ENCODE measurements at places on chromosomes 12 and 14.

DNA sequence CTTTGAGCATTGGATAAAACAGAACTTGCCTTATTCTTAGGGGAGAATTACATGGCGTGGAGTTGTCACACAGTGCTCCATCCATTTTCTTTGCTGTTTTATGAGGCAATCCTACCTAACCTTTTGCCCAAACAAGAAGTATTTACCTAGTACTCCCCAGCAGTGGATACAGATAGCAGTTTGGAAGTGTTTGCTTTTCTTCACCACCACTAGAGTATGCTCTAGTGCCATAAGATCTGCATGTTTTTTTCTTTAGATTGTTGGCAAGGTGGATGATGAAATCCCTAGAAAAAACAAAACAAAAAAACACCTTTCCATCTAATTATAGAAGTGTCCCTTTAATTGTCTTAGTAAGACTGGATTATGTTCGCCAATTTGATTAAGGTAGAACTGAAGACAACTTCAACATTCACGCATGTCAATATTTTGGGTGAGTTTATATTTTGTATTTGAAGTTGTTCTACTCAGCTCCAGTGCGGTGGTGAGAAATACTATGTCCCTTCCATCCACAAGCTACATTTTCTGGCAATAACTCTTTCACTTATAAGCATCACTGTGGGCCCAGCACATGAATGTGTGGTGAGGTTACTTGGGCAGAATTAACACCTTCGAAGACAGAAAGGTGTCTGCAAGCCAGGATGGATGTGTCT, 23.6 kb upstream of the TMEM260 start:
- peak; percentile 76 for DNase-seq

DNA sequence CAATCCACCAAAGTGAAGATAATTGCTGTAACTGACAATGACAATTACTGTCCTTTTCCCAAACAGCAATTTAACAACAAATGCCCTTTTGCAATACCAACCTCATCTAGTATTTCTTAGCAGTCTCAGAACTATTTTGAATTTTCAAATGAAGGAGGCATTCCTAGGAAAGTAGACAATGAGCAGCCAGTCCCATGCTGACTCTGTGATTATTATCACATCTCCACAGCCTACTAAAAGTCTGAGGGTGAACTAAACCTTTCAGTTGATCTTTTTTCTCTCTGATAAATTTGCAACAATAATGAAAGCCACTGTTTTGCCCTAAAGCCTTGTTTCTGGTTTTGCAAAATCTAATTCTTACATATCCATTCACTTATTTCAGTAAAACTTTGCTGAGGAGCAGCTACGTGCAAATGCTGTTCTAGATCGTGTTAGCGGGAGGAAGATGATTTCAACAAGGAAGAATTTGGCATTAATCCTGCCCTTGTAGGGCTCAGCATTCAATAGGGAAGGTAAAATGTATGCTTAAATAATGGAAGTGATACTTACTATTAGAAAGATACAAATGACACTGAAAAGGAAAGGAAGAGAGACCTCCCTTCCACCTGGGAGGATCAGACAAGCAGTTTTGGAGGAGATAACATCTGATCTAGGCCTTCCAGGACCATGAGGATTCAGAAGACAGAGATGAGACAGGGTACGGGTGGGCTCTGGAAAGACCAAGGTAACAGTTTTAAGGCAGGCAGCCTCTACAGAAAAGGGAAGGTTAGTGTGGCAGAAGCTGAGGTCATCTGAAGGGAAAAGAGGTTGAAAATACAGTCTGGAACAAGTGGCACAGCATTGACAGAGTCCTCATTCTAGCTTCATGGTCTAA, 47.4 kb downstream of the SLC38A1 start:
- no peak for DNase-seq

GRCh38 chr12:115407036-115407435, 723.1 kb upstream of the TBX3 start:
- peak; percentile 9 for DNase-seq

DNA sequence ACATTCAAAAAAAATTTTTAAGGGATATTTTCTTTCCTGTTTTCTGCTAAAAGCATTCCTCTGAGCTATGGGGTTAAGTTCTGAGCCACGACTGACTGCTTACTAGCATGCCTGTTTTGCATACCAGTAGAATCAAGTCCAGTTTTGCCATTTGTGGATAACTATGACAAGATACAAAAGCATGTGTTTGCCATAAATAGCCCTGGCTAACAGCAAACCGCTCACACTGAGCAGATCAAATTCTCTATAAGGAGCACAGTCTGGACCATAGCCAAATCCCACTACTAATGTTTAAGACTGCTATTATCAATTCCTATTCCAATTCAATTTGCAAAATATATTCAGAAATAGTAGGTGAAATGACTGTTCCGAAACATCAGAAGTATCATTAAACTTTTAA, 3.2 kb downstream of the CFL2 start:
- peak; percentile 6 for DNase-seq

GRCh38 chr14:75881994-75882393, 99.8 kb downstream of the TGFB3 start:
- no peak for DNase-seq

DNA sequence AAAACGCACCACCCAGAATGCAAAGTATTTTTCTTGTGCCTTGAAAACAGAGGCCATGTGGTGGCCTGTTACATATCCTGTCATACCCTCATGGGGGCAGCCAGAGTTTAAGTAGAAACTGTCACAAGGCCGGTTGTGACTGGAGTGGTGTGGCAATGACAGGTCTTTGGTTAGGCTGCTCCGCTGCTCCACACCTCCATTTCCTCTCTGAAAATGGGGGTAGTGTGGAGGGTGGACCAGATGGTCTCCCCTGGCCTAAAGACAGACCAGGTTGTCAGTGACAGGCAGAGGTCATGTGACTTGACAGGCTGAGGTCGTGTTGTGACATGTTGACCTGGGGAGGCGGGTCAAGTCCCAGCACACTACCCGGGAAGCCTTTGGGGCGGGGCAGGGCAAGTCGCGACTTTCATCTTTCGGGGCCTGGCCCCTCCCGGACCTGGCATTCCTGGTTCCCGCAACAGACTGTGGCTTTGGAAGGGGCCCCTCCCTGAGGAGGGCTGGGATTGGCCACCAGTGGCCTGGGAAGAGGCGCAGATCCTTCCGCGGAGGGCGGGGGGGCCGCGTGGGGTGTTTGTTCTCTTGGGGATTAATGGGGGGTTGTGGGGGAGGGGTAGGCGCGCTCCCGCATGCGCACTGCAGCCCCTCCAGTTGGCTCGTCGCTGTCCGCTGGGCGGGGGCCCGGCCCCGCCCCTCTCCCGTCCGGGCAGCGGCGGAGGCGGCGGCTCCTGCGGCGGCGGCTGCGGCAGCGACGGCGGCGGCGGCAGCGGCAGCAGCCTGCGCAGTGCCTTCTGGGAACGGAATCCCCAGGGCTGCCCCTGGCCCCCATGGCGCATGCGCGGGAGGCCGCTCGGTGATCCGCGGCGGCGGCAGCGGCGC, at the start of gene MBD6:
MBD6 (plus strand) TSS at position 814 of the 876 bp plus-strand sequence. CDS start 1,480 bp downstream, outside the sequence.
- peak; percentile 72 for DNase-seq

DNA sequence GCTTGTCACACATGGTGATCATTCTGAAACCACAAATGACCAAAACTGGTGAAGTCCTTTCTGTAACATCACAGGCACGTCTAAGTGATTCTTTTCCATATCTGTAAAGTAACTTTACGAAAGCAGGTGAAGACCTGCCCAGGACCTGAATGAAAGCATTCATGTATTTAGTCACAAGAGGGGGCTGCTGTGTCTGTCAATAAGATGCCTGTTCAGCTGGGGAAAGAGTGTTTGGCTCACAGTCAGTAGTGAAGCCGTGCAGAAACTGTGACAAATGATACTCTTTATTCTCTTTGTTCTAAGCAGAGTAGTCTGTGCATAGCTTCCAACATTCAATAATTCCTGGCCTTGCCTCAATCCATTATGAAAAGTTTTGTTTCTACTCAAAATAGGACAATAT, 373.5 kb upstream of the OR4E1 start:
- DNase-seq = no peak

DNA sequence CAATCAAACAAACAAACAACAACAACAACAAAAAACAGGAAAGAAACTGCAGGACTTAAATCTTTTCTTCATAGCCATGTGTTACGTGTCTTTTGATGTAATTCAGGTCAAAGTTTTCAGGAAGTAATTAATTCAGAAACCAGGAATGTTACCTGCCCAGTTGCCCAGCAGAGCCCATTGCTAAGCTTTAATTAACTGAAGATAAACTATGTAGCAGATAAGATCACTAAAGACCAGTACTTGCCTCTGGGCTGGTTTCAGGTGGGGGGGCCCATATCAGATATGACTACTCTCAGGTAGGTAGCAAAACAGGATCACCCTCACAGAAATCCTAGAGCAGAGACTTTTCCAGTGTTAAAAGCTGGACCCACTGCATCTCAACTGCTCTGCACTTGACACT, 69.2 kb downstream of the LIN7A start:
- no peak for DNase-seq

- no peak for DNase-seq
Observed at GRCh38 chr12:91902860-91903683, 242.6 kb downstream of the BTG1 start.

DNA sequence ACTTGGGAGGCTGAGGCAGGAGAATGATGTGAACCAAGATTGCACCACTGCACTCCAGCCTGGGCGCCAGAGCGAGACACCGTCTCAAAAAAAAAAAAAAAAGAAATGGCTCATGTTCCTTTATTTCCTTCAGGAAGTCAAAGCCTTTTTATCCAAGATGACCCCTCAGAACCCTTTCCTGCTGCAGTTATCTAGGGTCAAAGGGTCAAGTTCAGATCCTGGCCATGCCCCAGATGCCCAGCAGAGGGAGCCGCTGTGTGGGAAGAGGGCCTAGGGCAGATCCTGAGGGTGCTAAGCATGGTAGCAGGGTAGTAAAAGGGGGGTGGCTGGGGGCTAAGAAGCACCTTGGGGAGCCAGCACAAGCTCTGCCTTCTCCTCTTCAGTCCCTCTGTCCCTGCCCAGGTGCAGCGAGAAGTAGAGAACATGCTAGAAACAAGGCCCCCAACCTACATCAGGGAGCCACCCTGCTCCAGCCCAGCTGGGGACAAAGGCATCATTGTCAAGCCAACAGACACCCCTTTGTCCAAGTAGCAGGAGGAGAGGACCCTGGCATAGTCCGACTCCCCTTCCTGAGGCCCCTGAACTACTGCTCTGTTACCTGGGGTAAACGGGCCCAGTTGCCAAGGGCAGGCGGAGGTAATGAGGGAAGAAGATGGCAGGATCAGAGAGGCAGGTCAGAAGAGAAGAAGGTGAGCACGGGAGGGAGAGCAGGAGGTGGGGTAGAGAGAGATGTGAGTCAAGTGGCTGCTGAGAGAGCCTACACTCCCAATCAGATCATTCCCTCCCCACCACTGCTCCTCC, 6.5 kb downstream of the NFE2 start:
- DNase-seq = peak; percentile 50

DNA sequence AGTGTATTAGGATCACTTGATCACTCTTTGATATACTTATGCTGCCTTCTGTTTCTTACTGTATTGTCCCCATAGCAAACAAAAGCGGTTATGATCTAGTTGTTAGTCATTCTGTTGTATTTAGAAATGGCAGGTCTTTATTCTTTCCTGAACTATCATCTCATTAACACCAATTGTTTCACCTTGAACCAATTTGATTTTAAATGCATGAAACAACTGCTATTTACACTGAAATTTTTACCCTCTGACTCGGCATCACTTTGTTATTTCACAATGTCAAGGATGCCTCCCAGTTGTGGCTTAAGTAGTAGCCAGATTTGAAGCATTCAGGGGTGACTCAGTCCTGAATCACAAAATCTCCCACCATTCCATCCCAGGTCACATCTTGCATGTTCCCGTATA, 303.5 kb downstream of the EGLN3 start:
- DNase-seq = no peak

DNA sequence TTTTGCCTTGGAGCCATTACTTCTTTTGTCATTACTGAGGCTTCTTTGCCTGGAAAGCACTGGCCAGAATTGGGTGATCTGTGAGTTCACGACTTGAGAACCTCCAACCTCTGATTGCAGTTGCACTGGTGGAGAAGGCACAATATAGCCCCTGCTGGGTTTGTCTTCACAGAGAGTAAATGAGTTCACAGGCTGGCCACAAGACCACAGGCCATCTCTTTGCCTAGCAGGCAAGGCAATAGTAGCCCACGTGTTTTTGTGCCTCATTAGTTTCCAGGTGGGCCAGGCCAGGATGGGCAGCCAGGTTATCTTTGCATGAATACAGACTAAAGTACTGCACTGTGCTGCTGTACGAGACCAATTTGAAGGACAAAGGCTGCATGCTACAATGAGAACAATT, 468.8 kb downstream of the NRXN3 start:
- DNase-seq = no peak

GRCh38 chr12:5138845-5139244, 95.2 kb downstream of the KCNA5 start:
- DNase-seq = no peak

DNA sequence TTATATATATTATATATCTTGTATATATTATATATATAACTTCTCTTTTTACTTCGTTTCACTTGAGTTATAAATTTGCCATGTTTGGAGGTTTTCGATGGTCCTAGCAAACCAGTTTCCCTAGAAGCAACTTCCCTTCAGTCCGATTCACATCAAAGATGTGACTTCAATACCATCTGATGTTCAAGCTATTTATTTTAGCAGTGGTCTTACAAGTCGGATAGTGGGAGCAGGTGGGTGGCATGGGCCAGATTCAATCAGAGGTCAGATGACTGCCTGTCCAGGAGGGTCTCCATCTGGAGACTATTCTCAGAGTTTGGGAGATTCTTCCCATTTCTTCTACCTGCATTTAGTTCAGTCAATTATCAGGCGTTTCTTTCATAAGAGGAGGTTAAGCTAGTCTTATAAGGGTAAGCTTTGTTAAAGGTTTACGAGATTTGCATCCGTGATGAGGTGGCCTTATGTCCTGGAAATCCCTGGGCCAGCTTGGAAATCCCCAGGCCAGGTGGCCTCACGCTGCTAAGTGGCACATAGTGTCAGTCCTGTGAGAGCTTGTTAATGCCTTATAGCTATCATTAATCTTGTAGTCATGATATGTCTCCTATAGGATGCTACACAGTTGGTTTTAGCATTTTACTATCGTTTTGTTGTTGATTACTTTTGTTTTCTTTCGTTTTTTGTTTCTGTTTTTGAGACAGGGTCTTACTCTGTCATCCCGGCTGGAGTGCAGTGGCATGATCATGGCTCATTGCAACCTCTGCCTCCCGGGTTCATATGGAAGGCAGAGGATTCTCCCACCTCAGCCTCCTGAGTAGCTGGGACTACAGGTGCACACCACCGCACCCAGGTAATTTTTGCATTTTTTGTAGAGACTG, 145.8 kb downstream of the BICD1 start:
- no peak for DNase-seq

Data from NCI-H748 treated with DMSO at 0.1 percent for 48 hours (cell line).